ENCODE measurements at places on chromosomes 4 and X.

DNA sequence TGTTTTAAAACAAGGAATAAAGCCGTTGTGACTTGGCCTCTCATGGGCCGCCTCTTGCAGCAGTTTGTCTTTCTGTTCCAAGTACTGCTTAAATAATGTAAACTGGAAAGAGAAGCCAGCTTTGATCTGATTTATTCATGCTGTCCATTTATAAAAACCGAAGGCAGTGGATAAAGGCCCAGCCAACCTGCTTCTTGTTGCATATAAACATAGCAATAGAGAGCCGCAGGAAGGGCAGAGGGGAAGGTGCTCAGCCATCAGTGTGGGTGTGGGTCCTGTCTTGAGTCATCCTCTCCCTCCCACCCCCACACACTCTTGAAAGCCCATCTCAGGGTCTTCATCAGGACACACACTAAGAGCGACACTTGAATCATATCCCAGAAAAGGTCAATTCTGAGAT, 187.9 kb upstream of the FAM9B start:
- no peak for DNase-seq

- DNase-seq = peak; percentile 57
Measured at GRCh38 chr4:91935217-91935616, 368.5 kb upstream of the GRID2 start.

DNA sequence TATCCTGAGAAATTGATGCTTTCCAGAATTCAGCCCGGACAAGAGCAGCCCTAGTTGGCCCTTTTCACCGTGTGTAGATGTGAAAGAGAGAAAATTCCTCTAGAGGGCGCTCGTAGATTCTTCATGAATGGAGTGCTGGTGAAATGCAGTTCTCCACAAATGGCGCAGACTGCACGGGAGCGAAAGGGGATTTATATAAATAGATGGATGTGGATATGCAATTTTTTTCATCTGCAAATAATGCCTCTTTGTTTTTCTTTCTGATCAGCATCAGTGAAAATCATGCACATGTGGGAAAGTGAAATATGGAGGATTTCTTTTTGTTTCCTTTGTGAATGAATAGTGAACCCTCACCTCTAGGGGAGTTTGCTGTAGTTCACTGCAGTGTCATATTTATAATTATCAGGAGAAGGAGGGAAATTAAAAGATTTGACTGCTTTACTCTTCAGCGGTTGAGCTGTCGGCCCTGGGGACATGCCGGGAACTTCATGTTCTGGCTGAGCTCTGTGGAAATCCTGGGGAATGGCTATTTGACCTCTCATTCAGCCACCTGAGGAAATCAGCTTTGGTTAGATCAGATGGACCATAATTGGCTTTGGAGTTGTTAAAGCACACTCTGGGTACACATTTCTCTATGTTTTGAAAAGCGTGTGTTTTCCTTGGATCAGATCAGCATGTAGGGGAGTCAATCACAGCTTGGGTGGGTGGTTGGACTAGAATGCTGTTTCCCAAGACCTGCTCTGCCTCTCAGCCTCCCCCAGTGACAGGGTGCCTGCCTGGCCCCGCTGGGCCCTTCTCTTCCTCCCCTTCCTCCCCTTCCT, 115.0 kb upstream of the SHISA3 start:
- DNase-seq = peak; percentile 92

GRCh38 chrX:1535241-1536041, 1.5 kb downstream of the P2RY8 start:
- no peak for DNase-seq

GRCh38 chr4:140947506-140947905, 185.8 kb downstream of the RNF150 start:
- no peak for DNase-seq

DNA sequence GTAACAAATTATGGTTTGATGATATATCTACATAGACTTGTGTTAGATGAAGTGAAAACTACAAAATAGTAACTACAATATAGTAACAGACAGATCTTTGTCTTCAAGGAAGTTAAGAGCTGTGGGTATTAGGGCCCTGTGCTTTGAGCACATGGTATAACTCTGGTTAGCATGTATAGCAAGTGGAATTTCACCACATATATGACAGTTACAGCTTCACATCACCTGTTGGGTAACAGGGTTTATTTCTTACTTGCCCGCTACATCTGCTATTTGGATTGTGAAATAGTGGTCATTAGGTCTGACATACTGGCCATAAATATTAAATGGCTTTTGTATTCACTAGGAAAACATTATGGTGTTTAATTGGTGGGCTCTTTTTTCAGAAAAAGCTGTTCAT, 20.2 kb downstream of the OFD1 start:
- DNase-seq = no peak

All from neural progenitor cell (in vitro differentiated cells).